ENCODE measurements at places on chromosomes 4 and X.

- no peak for DNase-seq
These were observed 73.1 kb downstream of the PHEX start for GRCh38 chrX:22105231-22105630.

- DNase-seq = no peak
These were observed 641.2 kb upstream of the CPEB2 start for GRCh38 chr4:14361084-14361483.

GRCh38 chrX:72477781-72478181 is 94.9 kb downstream of the HDAC8 start:
- DNase-seq = no peak

GRCh38 chrX:94123062-94123461 is 449.1 kb downstream of the FAM133A start:
- no peak for DNase-seq

DNA sequence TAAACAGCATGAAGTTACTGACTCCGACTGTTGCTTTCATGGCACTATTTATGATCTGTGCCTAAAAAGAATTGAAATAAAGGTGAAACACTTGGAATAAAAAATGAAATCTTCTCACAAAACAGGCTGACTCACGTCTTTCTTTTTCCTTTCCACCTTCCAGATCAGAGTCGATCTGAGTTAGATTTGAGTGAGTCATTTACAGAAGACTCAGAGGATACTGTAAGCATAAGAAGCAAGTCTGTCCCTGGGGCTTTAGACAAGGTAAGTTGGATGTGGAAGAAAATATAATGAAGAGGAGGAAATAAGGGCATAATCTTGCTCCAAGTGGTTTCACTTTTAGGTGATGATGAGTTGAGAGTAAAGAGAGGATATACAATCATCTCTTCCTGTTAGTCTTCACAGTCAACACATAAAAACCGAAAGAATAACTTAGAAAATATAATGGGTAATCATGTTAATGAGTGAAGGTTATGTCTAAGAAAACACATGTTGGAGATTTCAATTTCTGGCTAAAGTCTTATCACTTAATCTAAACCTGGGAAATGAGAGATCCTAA is 89.7 kb downstream of the SYTL5 start:
- no peak for DNase-seq

DNA sequence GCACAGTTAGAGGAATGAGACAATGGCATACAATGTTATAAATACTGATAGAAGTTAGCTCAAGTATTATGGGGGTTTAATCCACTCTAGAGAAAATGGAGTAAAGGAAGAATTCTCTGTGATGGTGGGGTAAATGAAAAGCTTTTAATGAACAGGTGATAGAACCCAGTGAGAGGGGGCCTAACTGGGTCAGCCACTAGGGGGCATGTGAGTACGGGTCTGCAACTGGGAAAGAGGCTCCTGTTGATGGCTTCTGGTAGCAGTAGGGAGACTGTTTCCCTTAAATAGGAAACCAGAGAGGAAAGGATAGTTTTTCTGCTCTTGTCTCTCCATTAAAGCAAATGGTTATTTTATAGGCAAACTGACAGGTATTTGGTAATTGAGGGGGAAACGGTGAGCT is 132.8 kb upstream of the GPR101 start:
- no peak for DNase-seq

- no peak for DNase-seq
These were observed 23.0 kb downstream of the GALNT7 start for GRCh38 chr4:173191623-173192041.

DNA sequence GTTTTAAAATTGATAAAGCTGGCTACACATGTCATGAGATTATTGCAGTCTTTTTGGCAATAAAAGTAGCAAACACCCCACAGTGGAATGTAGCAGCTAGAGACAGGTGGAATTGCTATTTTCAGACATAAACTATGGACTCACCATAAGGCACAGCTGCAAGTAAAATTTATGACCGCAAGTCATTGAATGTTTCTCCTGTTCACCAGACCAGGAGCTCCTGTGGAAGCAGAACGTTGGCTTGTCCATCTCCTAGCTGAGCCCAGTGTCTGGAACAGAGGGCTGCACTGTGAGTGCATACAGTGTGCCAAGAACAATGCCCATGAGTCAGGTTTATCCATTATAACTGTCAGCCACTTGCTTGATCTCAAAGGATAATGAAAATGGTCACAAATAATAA is 538.2 kb downstream of the INPP4B start:
- DNase-seq = no peak

GRCh38 chrX:18674417-18674787 is 2.5 kb upstream of the RS1 start:
- no peak for DNase-seq

Measured in stimulated activated CD8-positive, alpha-beta memory T cell treated with anti-CD3 and anti-CD28 coated beads, Interleukin-4, amount 100 ng/mL, for 1 hour (primary cell).